Uterus (tissue), 4 donors: ENCODE measurements at places on chromosomes 2 and 18.
A peak's percentile ranks its signal among the peaks of the same experiment; 100 is the strongest.

- H3K4me3 ChIP-seq: no peak overlapping the region
- no peak for DNase-seq
- no peaks in the 10 kb centered on the region for H3K36me3 ChIP-seq
- H3K4me1 ChIP-seq: no peaks in the 10 kb centered on the region
- no peaks in the 10 kb centered on the region for H3K27me3 ChIP-seq
These were observed 116.2 kb downstream of the GAREM1 start for GRCh38 chr18:32354518-32354917.

DNA sequence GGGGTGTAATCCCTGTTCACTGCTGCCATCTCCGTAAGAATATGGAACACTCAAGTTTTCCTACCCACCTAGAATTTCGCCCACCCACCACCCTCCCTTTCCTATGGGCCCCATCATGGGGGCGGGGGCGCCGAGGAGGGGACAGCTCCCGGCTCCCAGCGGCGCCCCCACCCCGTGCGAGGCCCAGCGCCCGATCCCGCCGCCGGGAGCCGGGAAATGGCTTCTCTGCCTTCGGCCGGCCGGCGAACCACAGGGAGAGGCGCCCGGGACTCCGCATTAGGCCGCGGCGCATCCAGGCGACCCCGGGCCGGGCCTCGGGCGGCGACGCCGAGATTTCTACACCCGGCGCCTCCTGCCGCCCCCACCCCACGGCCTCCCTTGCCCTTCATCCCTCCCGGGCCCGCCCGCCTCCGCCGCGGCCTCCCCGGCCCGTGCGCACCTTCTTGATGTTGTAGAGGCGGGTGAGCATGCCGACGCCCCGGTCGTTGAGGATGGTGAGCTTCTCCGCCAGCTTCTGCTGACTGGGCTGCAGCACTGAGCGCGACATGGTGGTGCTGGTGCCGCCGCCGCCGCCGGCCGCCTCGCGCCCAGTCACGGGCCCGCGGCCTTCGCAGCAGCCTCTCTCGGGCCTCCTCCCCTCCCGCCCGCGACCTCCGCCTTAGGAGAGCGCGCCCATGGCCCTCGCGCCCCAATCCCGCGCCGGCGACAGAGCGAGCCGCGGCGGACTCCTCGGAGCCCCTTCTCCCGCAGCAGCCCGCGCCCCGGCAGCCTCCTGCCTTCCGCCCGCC is 510 bp downstream of the NCKAP1 start:
- no peaks in the 10 kb centered on the region for H3K36me3 ChIP-seq
- peak overlapping the region; percentile 90 for H3K4me3 ChIP-seq
- H3K4me1 ChIP-seq: no peaks in the 10 kb centered on the region
- peak; percentile 53 for DNase-seq
- peak overlapping the region; percentile 97 for H3K27ac ChIP-seq
- no peaks in the 10 kb centered on the region for H3K27me3 ChIP-seq

GRCh38 chr2:84201158-84201557 is 257.9 kb downstream of the SUCLG1 start:
- no peaks in the 10 kb centered on the region for H3K27me3 ChIP-seq
- no peaks in the 10 kb centered on the region for H3K4me1 ChIP-seq
- DNase-seq: no peak
- no peak overlapping the region for H3K27ac ChIP-seq
- H3K36me3 ChIP-seq: no peaks in the 10 kb centered on the region
- no peak overlapping the region for H3K4me3 ChIP-seq

DNA sequence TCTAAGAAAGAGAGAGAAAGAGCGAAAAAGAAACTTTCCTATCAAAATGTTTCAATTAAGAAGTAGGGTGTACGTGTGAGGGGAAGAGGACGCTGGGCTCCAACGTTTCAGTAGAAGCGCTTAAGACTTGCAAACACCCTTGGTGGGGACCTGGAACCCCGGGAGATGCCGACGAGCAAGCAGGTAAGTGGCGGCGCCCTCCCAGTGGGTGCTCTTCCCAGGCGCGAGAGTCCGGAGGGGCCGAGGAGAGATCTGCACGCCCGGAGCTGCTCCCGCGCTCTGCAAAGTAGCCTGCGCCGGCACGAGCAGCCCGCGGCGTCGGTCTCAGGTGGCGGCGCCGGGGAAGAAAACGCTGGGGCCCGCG is 678 bp upstream of the OTX1 start:
- no peaks in the 10 kb centered on the region for H3K36me3 ChIP-seq
- peak overlapping the region; percentile 56 for H3K4me3 ChIP-seq
- DNase-seq: no peak
- no peak overlapping the region for H3K27ac ChIP-seq
- peaks cover 27% of the 10 kb centered on the region for H3K27me3 ChIP-seq
- H3K4me1 ChIP-seq: no peaks in the 10 kb centered on the region

DNA sequence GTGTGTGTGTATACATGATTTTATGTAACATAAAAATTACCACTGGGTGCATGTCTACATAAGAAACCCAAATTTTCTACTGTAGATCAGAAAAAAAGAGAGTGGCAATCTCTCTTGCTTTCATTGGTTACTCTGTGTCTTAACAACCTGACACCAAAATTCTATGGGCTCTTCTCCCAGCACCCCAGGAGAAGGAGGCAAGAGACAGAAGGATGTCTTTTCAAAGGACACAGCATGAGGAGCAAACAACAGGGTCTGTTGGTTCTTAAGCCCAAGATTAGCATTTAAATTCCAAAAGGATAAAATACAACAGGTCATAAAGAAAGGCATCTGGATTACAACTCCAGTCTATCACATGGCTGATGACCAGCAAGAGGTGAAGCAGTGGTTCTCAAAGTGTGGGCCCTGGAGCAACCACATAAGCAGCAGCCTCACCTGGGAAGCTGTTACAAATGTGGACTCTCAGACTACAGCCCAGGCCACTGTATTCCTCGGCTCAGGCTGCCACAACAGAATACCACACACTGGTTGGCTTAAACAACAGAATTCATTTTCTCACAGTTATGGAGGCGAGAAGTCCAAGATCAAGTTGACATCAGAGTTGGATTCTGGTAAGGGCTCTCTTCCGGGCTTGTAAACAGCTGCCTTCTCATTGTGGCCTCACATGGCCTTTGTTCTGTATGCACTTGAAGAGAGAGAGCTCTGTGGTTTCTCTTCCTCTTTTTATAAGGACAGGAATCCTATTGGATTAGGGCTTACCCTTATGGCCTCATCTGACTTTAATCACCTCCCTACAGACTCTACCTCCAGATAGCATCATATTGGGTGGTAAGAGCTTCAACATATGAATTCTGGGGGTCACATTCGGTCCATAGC is 79.8 kb upstream of the RNF152 start:
- peak overlapping the region; percentile 51 for H3K27ac ChIP-seq
- no peak overlapping the region for H3K4me3 ChIP-seq
- no peaks in the 10 kb centered on the region for H3K27me3 ChIP-seq
- H3K4me1 ChIP-seq: no peaks in the 10 kb centered on the region
- H3K36me3 ChIP-seq: no peaks in the 10 kb centered on the region

DNA sequence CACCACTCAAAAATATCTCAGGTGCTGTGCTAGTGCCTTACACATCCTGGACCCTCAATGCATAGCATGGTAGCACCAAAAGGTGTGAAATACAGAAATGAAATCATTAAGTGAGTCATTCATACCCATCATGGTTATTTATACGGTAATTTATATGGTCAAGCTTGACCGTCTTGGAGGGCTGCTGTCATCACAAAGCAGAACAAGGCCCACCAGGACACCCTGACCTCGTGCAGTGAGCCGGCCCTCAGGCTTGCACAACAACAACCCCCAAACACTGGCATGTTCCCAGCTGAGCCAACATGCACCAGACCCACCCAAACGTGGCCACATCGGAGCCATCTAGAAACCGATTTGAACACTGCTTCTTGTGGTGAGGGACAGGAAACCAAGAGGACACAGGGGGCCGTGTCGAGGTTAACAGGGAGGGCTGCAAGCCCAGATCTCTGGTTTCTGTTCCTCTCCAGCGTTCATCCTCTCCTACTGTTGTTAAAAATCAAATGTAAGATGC is 378.5 kb upstream of the ID2 start:
- H3K27me3 ChIP-seq: no peaks in the 10 kb centered on the region
- DNase-seq: no peak
- no peak overlapping the region for H3K27ac ChIP-seq

GRCh38 chr2:46372475-46372874 is 75.3 kb downstream of the EPAS1 start:
- no peak for DNase-seq
- H3K27ac ChIP-seq: no peak overlapping the region
- H3K4me1 ChIP-seq: no peaks in the 10 kb centered on the region
- H3K4me3 ChIP-seq: no peak overlapping the region

DNA sequence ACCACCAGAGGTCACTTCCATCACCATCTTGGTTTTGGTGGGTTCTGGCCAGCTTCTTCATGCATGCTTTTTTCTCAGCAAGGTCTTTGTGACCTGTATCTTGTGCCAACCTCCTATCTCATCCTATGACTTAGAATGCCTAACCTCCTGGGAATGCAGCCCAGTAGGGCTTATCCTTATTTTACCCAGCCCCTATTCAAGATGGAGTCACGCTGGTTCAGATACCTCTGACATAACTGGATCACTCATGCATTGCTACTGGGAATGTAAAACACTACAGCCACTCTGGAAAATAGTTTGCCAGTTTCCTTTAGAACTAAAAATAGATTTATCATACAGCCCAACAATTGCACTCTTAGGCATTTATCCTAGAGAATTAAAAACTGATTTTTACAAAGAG is 219.2 kb downstream of the IRS1 start:
- no peak overlapping the region for H3K27ac ChIP-seq
- no peaks in the 10 kb centered on the region for H3K27me3 ChIP-seq
- no peaks in the 10 kb centered on the region for H3K36me3 ChIP-seq
- H3K4me3 ChIP-seq: no peak overlapping the region

DNA sequence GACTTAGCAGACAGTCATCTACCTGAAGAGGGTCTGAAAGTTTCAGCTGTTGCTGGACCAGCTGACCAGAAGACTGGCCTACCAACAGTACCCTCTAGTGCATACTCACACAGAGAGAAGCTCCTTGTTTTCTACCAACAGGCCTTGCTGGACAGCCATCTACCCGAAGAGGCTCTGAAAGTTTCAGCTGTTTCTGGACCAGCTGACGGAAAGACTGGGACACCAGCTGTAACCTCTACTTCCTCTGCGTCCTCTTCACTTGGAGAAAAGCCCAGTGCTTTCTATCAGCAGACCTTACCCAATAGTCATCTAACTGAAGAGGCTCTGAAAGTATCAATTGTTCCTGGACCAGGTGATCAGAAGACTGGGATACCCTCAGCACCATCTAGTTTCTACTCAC is 63.2 kb downstream of the ALMS1 start:
- DNase-seq: no peak
- H3K4me1 ChIP-seq: no peaks in the 10 kb centered on the region
- no peaks in the 10 kb centered on the region for H3K36me3 ChIP-seq
- no peak overlapping the region for H3K27ac ChIP-seq
- H3K4me3 ChIP-seq: no peak overlapping the region
- no peaks in the 10 kb centered on the region for H3K27me3 ChIP-seq

GRCh38 chr2:166090346-166090745 is 37.5 kb downstream of the SCN1A start:
- no peaks in the 10 kb centered on the region for H3K27me3 ChIP-seq
- H3K36me3 ChIP-seq: no peaks in the 10 kb centered on the region
- H3K27ac ChIP-seq: no peak overlapping the region

- no peaks in the 10 kb centered on the region for H3K27me3 ChIP-seq
- no peaks in the 10 kb centered on the region for H3K36me3 ChIP-seq
- H3K4me3 ChIP-seq: no peak overlapping the region
- no peak for DNase-seq
- no peak overlapping the region for H3K27ac ChIP-seq
These were observed 17.1 kb downstream of the HS6ST1 start for GRCh38 chr2:128301501-128301966.

GRCh38 chr2:181792906-181793305 is 98.6 kb upstream of the ITPRID2 start:
- H3K36me3 ChIP-seq: no peaks in the 10 kb centered on the region
- no peaks in the 10 kb centered on the region for H3K27me3 ChIP-seq
- DNase-seq: no peak
- H3K27ac ChIP-seq: no peak overlapping the region
- H3K4me3 ChIP-seq: no peak overlapping the region

DNA sequence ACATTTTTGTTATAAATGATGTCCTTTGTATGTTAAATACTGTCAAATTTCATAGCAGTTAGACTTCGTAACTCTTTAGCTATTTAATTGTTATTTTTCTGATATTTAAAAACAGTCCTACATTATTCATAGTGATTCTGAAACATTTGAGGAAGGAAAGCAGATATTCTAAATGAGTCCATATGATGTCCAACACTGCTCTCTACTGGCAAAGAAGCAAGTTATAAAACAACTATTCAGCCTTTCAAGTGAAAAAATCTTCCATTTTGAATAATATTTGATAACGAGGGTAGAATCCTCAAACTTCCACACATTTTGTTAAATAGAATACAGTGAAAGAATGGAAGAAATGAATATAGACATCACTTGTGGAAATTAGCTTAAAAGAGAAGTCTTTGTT is 220.8 kb downstream of the GULP1 start:
- no peak for DNase-seq
- H3K27ac ChIP-seq: peak overlapping the region; percentile 19
- no peaks in the 10 kb centered on the region for H3K27me3 ChIP-seq
- peaks cover 4% of the 10 kb centered on the region for H3K4me1 ChIP-seq
- H3K4me3 ChIP-seq: no peak overlapping the region

GRCh38 chr18:413233-413632 is 87.3 kb downstream of the COLEC12 start:
- H3K36me3 ChIP-seq: no peaks in the 10 kb centered on the region
- H3K27ac ChIP-seq: no peak overlapping the region
- H3K4me3 ChIP-seq: no peak overlapping the region
- H3K4me1 ChIP-seq: no peaks in the 10 kb centered on the region
- DNase-seq: no peak

GRCh38 chr2:133641497-133641896 is 73.2 kb upstream of the NCKAP5 start:
- H3K4me3 ChIP-seq: no peak overlapping the region
- no peak overlapping the region for H3K27ac ChIP-seq
- no peaks in the 10 kb centered on the region for H3K4me1 ChIP-seq
- no peak for DNase-seq
- H3K27me3 ChIP-seq: no peaks in the 10 kb centered on the region
- no peaks in the 10 kb centered on the region for H3K36me3 ChIP-seq

- peaks cover 9% of the 10 kb centered on the region for H3K4me1 ChIP-seq
- peak overlapping the region; percentile 13 for H3K4me3 ChIP-seq
- no peaks in the 10 kb centered on the region for H3K27me3 ChIP-seq
- peak overlapping the region; percentile 52 for H3K27ac ChIP-seq
- H3K36me3 ChIP-seq: no peaks in the 10 kb centered on the region
These were observed 27.5 kb downstream of the ZNF516 start for GRCh38 chr18:76467371-76468190.

GRCh38 chr2:134124047-134124753 is 129.7 kb upstream of the MGAT5 start:
- no peaks in the 10 kb centered on the region for H3K4me1 ChIP-seq
- no peaks in the 10 kb centered on the region for H3K27me3 ChIP-seq
- DNase-seq: no peak
- H3K36me3 ChIP-seq: no peaks in the 10 kb centered on the region
- H3K4me3 ChIP-seq: no peak overlapping the region
